ENCODE measurements at places on chromosomes 5 and 9. TPM values are rescaled to one million over a fixed set of nuclear protein-coding genes. Genes with fewer than 3 reads are reported as not detected.

DNA sequence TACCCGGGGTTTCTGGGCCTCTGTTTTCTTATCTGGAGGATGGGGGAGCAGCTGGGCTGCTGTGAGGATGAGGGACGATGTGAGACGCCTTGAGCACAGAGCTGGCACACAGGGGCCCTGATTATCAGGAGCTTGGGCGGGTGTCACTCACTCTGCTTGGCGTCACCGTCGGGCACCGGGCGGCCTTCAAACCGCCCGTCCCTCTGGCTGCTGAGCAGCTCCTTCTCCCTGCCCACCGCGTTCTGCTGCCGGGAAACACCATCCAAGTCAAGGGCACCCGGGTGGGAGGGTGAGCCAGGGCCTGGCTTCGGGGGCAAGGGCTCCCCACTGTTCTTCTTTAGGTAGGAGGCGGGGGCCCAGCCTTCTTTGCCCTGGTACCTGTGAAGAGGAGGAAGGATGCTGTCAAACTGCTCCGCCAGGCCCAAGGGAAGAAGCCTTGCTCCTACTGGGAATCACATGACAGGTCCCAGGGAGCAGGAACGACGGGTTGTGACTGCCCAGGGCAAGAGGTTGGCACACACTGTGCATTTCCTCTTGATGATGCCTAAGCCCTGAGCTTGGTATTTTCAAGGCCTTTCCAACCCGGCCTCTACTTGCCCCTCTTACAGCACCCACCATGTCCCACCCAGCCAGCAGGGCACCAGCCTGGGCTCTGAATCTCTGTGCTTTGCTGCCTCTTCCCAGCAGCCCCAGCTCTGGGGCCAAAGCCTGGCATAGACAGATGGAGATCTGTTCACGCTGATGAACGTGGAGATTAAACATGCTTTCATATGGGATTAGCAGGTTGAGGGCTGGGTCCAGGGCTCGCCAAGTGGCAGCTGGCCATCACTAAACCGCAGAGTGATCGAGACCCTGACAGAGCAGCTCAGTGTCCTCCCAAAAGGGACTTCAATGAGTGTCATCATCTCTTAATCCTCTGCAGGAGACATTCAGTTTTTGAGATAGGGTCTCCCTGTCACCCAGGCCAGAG, 66.9 kb upstream of the UBTD2 start:
- DNase-seq = no peak

- no peak for DNase-seq
Observed at GRCh38 chr5:114305402-114306207, 56.3 kb upstream of the KCNN2 start.

DNA sequence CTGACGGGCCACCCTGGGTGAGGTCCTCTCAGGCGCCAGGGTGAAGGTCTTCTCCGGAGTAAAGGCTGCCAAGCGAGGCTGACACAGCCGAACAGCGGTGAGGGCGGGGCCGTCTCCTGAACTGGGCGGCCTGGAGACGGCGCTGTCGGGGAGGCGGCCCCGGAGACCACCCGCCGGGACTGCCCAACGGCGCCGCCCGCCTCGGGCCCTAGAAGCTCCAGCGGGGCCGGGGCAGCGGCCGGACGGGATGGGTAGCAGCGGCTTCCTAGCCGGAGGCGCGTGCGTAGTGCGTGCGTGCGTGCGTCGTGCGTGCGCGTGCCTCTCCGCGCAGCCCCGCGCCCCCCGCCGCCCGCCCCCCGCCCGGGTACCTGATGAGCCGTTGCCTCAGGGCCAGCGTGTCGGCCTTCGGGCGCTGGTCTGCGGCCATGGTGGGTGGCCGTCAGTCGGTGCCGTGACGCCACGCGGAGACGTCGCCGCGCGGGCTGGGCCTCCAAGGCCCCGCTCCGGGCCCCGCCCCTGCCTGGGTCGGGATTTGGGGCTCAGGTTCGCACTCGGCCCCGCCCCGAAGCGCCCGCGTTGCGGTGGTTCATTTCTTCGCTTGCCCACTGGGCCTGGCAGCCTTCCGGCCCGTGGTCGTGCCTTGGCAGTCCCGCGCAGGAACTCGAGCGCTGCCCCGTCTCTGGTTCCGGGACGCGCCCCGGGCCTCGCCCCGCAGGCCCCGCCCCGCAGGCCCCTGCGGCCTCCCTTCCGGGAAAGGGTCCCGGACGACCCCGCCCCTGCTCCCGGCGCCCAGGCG, at the start of gene PHYKPL:
Gene PHYKPL (minus strand): TSS at position 679 of the 796 bp plus-strand sequence. CDS start 252 bp downstream, at position 427.
- peak; percentile 81 for DNase-seq

GRCh38 chr5:133992429-133993155, 12.2 kb downstream of the VDAC1 start:
- no peak for DNase-seq

DNA sequence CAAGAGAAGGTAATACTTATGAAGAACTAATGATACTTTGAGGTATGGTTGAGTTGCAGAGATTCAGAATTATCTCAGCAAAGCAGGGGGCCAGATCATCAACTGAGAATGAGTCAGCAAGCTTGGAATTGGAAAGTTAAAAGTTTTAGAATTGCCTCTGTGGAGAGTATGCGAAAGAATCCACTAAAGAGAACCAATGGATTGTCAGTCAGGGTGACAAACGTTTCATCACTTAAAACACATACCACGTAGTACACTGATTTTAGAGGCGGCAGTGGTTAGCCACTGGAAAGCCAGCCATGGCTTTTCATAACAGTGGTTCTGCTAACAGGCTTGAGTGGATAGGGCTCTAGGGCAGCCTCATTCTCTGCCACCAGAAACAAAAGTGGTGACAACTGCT, 30.7 kb downstream of the AOPEP start:
- DNase-seq = no peak

DNA sequence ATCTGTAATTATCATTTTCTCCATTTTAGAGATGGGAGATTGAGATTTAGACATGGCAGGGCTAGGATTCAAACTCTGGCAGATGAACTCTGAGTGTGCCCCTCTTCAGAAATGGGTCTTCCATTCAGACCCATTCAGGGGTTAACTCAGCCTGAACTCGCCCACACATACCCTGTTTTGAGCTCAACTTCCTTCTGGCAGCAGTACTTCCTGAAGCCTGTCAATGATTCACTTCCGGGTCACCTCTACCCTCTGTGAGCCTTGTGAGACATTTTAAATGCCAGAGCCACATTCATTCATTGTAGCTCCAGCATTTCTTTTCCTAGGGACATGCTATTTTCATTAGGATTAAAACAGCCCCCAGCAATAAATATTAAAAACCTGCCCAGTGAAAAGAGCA, 209.3 kb upstream of the SLC24A2 start:
- DNase-seq = peak; percentile 37

- no peak for DNase-seq
Observed at GRCh38 chr5:72628771-72629371, 121.7 kb upstream of the ZNF366 start.

DNA sequence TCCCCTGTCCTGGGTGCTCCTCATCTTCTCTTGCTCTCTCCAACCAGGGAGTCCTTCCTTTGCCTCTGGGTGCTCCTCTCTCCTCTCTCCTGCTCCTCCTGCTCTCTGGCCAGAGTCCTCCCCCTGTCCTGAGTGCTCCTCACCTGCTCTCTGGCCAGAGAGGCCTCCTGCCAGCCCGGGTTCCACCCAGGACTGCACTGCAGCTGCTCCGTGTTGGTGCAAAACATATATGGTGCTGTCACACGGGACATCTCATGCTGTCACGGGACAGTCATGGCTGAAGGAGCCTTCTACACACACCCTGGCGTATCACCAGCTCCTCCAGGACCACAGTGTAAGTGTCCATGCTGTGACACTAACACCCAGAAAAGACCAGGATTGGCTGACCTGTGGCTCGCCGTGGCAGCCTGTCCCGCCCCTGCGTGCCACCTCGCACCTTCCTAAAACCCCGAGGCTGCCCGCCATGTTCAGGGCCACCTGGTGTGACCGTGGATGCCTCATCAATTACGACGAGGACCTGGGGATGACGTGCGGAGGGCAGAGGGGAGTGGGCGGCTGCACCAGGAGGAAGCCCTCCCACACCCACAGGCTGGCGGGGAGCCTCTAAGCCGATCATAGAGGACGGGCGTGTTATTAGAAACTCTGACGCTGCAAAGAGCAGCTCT, 27.9 kb upstream of the SLC6A3 start:
- no peak for DNase-seq

GRCh38 chr5:59919484-59919883, 26.0 kb upstream of the PDE4D start:
- no peak for DNase-seq

- peak; percentile 48 for DNase-seq
Observed at GRCh38 chr9:130444565-130445221, at the start of gene ASS1. Gene ASS1, plus strand, starts transcription at chr9:130444961. Its CDS starts 7,268 bp downstream, at chr9:130452229.

DNA sequence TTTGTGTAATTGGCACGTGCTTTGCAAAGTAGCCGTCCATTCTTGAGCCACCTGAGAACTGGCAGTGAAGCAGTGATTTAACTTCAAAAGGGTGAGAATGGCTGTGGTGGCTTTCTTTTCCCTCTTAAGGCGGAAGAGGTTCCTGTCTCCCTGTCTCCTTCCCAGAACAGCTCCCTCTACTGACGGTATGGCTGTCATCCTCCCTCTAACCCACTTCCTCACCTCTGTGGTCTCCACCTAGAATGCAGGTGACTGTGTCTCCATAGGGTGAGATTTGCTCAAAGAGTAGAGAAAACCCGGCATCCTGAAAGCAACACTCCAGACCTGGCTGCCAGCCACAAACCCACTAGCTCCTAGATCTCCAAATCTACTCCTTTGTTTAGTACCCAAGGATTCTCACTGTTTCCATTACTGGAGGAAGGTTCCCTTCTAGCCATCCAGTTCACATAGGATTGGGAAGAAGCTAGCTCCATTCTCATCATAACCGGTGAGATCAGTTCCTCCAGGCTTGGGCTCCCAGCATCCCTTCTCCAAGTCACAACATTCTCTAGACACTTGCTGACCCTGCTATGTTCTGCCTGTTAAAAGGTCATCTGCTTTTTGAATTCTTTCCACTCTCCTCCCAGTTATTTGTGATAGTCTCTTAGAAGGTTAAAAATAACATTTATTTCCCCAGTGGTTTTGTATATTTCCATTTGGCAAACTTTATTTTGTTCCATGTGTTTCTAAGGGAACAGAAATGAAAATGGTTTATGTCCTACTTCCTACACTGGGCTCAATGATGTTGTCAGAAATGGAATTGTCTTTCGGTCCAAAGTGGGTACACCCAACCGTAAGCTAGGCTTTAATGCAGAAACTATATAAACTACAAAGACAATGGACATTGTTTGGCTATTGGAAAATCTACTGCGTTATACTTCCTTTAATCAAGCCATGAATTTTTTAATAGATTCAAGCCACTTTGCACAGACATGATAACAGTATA, 269.4 kb downstream of the CWC27 start:
- DNase-seq = peak; percentile 44

DNA sequence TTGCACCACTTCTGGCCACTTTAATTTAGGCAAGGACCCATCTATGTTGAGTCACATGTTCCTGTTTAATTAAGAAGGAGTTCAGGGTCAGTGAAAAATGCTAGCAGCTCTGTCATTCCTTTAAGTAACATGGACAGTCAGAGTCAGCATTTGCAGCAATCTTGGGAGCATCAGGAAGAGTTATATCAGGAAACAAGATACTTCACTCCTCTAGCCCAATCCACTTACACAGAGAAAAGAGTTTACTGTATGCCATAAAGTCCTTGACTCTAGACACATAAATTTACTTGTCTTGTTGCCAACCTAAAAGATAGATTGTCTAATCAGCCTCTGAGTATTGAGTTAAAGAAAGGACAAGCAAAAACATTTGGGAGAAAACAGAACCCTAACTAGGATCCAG, 266.7 kb downstream of the PJA2 start:
- no peak for DNase-seq

DNA sequence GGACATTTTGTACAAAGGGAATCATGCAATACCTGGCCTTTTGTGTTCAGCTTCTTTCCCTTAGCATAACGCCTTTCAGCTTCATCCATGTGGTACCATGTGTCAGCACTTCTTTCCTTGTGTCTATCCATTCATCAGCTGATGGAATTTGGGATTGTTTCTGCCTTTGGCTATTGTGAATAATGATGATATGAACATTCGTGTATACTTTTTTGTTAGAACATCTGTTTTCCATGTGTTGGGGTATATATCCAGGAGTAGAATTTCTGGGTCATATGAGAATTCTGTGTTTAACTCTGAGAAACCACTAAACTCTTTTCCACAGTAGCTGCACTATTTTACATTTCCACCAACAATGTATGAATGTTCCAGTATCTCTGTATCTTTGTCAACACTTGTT, 14.8 kb upstream of the PRRC2B start:
- no peak for DNase-seq

- no peak for DNase-seq
Observed at GRCh38 chr9:114770991-114771390, 34.8 kb downstream of the TNFSF15 start.

- DNase-seq = no peak
Observed at GRCh38 chr9:131950487-131950886, 129.2 kb downstream of the MED27 start.

Gene FOXD4L4
- total RNA-seq = 0.10 TPM

Gene ABLIM3
- not detected for total RNA-seq

Gene SNX30
- total RNA-seq = 7.2 TPM

Gene HTR4
- not detected for total RNA-seq

Gene OTULINL
- total RNA-seq = 68.3 TPM

All from activated CD8-positive, alpha-beta T cell treated with anti-CD3 and anti-CD28 coated beads, Interleukin-2, amount 10 ng/mL, durations not matched to agents 7 days and 5 days (primary cell).